AG09319 (cell line): ENCODE measurements at places on chromosomes 3 and 15.

DNA sequence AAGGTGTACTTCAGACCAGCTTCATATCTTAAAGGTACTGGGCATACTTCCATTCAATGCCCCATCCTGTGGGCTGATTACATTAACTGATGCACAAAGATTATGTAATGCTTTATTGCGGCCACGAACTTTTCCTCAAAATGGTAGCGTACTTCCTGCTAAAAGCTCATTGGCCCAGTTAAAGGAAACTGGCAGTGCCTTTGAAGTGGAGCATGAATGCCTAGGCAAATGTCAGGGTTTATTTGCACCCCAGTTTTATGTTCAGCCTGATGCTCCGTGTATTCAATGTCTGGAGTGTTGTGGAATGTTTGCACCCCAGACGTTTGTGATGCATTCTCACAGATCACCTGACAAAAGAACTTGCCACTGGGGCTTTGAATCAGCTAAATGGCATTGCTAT lies 3.4 kb downstream of the SKIL start:
- DNase-seq: no peak

DNA sequence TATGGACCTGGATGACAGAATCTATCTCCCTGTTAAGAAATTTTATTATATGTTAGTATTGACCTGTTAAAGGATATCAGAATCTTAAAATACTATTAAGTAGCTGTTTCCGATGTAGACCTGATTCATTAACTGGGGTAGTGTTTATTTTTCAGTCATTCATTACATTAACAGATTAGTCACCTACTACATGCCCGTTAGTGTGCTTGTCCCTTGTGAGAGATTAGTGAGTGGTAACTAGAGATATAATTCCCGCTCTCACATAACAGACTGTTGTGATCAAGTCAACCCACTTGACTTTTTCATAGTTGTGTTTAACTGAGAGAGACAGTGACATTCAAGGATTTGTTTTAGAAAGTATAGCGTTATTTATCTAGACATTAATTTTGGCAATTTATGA lies 166.8 kb downstream of the TCF12 start:
- no peak for DNase-seq

DNA sequence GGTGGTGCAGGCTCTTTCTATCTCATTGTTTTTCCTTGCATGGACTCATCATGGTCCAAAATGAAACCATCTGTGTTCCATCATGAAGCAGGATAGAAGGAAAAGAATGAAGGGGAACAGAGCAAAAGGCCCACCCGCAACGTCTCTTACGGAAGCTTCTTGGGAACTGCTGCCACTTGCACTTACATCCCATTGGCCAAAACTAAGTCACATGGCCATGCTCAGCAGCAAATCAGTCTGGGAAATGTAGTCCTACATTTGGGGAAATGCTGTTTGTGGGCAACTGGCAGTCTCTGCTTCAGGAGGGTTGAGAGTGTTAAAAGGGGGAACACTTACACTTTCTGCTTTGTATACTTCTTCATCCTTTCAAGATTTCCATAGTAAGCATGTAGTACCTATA lies 191.6 kb downstream of the SV2B start:
- no peak for DNase-seq

DNA sequence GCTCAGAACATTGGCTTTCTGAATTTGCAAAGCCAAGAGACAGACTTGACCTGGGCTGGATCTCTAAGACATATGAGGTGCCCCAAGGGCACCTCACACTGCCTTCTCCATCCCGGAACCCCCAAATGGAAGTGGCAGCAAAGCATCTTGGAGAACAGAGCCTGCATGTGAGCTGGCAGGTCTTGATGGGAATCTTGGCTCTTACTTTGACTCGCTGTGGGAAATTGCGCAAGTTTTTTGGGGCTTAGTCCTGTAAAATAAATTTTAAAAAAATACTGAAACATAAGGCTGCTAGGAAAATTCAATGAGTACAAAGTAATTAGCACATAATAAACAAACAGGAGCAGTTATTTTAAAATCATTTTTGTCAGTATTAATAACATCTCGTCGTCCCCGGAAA lies 13.7 kb upstream of the SEC22A start:
- DNase-seq: no peak

- DNase-seq: no peak
These were observed 225.4 kb upstream of the SOX2 start for GRCh38 chr3:181486141-181486885.

DNA sequence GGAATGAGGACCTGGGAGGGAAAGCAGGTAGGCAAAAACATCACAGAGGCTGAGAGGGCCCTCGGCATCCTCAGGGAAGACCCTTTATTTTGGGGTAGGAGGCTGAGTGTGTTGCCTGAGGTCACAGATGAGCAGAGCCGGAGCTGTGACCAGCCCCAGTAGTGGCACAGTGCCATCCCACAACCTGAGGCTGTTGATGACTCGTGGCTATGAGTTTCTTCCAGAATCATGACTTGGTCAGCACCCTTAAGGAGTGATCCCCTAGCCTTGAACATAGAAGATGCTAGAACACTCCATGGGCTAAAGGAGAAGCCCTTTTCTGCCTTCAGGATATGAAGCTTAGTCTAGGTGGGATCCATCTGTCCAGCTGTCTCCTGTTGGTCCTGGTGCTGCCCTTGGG lies 19.5 kb upstream of the CXCR6 start:
- DNase-seq: no peak

- no peak for DNase-seq
These were observed 142.8 kb downstream of the LIPC start for GRCh38 chr15:58574631-58575030.

GRCh38 chr3:141386611-141387111 lies 18.4 kb downstream of the ZBTB38 start:
- no peak for DNase-seq

- DNase-seq: no peak
These were observed 365.2 kb upstream of the AGTR1 start for GRCh38 chr3:148332509-148332908.

GRCh38 chr15:38688761-38689160 lies 124.1 kb upstream of the RASGRP1 start:
- DNase-seq: no peak

DNA sequence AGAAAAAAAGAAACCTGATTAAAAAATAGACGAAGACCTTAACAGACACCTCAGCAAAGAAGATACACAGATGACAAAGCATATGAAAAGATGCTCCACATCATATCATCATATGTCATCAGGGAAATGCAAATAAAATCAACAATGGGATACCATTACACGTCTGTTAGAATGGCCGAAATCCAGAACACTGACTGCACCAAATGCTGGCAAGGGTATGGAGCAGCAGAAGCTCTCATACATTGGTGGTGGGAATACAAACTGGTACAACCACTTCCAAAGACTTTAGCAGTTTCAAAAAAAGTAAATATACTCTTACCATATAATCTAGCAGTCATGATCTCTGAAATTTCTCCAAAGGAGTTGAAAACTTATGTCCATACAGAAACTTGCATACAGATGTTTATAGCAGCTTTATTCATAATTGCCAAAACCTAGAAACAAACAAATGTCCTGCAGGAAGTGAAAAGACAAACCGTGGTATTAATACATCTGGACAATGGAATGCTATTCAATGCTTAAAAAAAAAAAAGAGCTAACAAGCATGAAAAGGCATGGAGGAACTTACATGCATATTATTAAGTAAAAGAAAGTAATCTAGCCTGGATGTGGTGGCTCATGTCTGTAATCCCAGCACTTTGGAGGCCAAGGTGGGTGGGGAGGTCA lies 107.4 kb downstream of the HES1 start:
- no peak for DNase-seq

DNA sequence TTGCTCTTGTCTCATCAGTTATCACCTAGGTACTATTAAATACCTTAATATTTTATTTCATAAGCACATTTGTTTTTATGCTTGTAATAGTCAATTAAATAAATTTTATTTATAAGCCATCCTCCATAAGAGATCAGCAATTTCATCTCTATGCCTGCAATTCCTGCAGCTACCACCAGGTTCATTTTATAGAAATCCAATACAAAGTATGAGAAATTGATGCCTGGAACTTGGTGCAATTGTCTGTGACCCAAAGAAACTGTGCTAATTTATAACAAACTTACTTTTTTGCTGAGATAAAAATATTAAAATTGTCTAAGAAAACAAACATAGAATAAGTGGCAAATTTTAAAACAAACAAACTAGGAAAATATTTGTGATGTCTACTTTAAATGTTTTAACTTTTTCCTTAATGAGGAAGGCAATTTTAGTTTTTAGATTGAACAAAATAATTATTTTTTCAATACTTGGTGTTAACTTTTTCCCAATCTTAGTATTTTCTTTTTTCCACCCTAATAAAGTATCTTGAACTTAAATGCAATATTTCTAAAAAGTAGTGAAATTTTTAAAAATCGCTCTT lies 1026.6 kb downstream of the ROBO1 start:
- no peak for DNase-seq

GRCh38 chr3:67617518-67617917 lies 36.9 kb downstream of the SUCLG2 start:
- DNase-seq: no peak

GRCh38 chr15:99554880-99555488 lies 10.8 kb upstream of the MEF2A start:
- no peak for DNase-seq

DNA sequence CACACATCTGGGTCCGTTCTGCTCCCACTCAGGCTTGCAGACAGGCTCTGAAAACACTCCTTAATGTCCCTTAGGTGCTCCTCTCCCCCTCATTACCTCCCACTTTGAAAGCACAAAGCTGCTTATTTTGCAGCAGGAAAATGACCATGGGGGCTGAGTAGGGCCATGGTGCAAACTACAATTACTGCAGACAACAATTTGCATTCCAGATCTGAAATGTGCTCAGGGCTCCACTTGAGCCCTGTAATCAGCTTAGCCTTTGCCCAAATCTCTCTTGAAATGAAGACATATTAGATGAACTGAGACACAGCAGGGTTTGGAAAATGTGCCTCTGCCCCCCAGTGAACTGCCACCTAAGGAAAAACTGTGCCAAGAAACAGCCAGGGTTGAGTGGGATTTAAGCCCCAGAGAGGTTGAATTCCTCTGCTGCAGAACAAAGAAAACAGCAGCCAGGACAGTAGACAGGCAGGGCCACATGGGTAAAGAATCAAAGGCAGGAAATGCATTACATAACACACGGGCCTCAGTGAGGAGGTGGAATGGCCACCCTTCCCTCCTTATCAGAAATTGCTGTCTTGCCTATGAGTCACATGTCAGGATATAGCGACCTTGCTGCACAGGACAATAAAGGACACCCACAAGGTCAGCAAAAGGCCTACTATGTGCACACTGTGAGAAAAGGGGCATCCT lies 126.8 kb upstream of the ARHGEF3 start:
- no peak for DNase-seq

DNA sequence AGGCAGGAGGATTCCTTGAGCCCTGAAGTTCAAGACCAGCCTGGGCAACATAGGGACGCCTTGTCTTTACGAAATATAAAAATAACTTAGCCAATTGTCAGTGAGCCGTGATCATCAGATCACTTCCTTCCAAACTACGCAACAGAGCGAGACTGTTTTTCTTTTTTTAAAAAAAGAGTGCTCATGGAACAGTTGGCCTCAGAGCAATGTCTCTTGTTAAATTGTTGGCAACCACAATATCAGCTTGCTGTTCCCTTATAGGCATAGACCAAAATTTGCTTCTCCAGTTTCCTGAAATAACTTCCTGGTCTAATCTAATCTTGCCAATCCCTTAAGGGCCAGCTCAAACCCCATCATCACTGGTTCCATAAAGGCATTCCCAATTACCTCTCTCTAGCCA lies 93.3 kb upstream of the SLC4A7 start:
- DNase-seq: no peak
